ENCODE measurements at places on chromosomes 7 and 10. TPM values are rescaled to one million over a fixed set of nuclear protein-coding genes. Genes with fewer than 3 reads are reported as not detected.

The HOXA2 gene
- not detected for total RNA-seq

The PTF1A gene
- total RNA-seq = not detected

The SLC13A1 gene
- total RNA-seq = not detected

The GPRIN2 gene
- total RNA-seq = not detected

The LBX1 gene
- total RNA-seq = not detected

The SLC39A12 gene
- total RNA-seq = not detected

The ABCC2 gene
- 2.1 TPM for total RNA-seq

The LIPJ gene
- total RNA-seq = not detected
